Gastrocnemius medialis (tissue), 4 donors: ENCODE measurements at places on chromosomes 1 and 21. TPM values are rescaled to one million over a fixed set of nuclear protein-coding genes. Genes with fewer than 3 reads are reported as not detected.

- DNase-seq, result no peak
These were observed 9.9 kb upstream of the DCAF6 start for GRCh38 chr1:167926486-167926997.

Gene SH2D2A
- total RNA-seq, result not detected

DNA sequence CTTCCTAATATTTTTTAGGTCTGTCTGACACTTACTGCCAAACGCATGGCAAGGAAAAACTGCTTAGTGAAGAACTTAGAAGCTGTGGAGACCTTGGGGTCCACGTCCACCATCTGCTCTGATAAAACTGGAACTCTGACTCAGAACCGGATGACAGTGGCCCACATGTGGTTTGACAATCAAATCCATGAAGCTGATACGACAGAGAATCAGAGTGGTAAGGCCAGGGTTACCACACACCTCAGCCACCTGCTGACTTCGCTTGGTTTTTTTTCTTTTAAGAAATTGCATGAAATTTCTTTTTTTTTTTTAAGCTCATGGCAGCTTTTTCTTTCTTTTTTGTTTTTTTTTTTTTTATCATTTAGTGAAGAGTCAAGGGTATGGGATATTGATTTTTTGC is 17.2 kb downstream of the ATP1A1 start:
- DNase-seq, result no peak

DNA sequence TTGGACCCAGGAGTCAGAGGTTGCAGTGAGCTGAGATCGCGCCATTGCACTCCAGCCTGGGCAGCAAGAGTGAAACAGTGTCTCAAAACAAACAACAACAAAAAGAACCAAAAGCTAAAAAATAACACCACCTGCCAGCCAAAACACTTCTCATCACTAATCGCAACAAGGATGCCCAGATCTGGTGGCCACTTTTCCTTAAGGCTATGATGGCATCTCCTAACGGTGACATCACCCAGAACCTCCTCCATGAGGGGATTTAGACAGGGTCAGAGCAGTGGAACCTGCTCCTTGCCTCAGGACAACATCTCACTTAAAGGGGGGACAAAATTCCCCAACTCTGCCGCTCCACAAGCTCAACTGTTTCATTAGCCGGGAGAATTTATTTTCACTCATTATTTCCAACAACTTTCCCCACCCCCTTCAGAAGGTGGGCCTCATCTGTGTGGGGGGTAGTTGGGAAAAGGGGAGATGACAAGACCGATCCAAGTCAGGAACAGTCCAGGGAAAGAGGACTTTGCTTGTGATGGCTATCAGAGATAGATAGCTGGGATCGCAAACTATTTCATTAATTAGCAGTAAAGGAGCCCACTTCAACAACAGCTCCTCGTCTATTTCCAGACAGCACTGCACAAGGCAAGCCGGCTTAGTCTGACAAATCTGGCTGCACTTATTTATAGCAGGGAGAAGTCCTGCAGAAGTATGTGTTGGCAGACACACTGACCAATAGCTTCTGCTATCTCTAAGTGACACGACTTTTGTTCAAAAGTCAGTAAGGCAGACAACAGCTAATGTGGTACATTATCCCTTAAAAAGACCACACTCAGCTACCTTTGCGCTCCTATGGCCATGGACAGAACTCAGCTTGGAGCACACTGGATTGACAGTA is 2.6 kb downstream of the PABPC4 start:
- DNase-seq, result peak; percentile 64

DNA sequence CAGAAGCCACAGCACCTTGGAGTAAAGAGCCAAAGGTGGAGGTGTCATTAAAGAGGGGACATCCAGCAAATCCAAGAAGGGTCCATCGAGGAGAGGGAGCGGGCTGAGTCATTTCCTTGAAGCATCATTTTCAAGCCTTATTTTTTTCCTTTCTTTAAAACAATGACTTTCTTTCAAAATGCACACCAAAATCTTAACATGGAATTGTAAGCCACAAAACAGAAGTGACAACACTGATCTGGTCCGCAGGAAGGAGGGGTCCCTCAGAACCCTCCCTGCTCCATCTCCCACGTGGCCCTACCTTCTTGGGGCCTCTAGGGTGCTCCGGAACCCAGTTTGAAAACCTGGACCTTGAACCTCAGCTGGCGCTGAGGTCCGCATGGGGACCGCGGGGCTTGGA is 14.8 kb downstream of the DHRS3 start:
- DNase-seq, result no peak

Gene HAO2
- not detected for total RNA-seq

GRCh38 chr1:112666946-112667345 is 7.5 kb upstream of the MOV10 start:
- no peak for DNase-seq

GRCh38 chr1:5620997-5621396 is 371.2 kb downstream of the NPHP4 start:
- DNase-seq, result no peak

Gene CLEC20A
- not detected for total RNA-seq

- no peak for DNase-seq
These were observed 7.1 kb upstream of the ITGB2 start for GRCh38 chr21:44927587-44928461.

DNA sequence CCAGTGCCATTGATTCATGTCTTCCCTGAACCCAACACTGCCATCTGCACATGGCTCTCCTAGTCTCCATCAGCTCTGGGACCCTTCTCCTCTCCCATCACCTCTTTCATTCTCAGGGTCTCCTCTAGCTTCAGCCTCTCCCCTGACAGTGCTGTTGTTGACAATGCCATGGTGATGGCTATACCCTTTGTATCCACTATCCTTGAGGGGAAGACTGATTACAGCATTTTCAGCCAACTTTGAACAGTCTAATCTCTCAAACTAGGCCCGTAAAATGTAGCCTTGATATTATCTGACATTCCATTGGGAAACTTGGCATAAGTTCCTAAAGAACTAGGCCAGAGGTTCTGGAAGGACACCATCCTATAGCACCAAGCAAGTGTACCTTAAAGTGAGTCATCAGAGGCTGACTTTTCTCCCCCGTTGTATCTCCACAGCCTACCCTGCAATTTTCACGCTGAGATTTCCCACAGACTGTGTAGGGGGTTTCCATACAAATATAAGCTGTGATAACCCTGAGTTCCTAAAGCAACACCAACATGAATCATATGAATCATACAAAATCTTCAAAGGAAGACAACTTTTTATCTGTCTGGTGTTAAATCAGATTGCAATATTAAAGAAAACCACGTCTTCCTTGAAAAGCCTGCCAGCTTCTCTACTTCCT is 5.8 kb downstream of the HAO2 start:
- no peak for DNase-seq

DNA sequence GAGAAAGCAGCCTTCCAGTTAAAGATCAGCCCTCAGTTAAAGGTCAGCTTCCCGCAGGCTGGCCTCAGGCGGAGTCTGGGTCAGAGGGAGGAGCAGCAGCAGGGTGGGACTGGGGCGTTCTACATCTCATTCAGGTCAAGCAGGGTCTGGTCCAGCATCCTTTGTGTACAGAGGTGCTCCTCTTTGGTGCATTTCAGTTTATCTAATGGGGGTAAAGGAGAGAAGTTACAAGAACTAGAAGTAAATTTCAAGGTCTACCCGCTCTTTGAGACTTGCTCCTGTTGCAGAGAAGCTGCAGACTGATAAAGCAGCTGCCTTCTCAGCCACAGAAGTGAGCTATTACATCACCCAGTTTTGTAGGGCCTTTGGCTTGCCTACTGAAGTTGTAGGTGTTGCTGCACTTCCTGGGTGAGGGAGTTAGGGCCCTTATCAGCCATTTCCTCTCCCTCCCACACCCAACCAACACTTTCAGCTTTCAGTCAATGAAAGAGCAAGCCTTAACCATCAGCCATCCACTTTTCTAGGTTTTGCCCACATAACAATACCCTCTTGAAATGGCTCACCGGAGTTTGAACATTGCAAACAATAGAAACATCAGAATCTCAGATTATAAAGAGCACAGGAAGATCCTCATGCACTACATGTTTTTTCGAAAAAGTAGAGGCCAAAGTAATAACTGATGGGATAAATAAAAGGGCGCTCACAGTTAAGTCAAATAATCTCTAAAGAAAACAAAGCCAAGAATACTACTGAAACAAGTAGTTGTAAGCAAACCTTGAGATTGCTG is 2.8 kb upstream of the NUP210L start:
- DNase-seq, result no peak

DNA sequence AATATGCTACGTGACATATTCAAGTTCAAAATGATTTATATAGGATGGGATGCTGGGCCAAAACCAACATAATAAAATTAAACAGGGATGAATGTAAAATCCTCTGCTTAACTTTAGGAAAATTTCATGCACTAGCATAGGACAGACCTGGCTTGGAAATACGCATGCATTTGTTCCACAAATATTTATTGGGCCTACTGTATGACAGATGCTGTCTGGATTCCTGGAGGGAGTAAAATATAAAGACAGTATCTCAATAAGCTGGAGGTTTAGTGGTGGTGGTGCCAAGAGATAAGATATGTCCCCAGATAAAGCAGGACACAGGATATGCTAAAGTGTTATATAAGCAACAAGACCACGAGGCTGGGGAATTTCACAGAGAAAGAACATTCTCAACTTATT is 15.1 kb downstream of the RCSD1 start:
- DNase-seq, result no peak

Gene FCGR1A
- total RNA-seq, result 2.5 TPM
